Mucosa of descending colon (tissue), 3 donors: ENCODE measurements at places on chromosomes 11 and 22.
A peak's percentile ranks its signal among the peaks of the same experiment; 100 is the strongest.

DNA sequence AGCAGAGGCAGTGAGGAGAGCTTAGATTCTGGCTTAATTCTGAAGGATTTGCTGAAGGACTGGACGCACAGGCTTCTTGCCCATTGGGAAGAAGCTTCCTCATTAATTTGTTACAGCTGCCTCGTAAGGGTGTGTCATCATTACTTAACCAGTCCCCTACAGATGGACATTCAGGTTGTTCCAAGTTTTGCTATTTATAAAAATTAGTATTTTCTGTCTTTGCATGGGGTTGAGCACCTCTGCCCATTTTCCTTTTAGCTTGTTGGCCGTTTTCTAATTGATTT lies 38.1 kb downstream of the CAPN1 start:
- DNase-seq, result no peak

GRCh38 chr11:75743711-75744563 lies 24.6 kb upstream of the DGAT2 start:
- no peak for DNase-seq

GRCh38 chr11:73429121-73429750 lies 53.0 kb downstream of the RELT start:
- DNase-seq, result no peak

GRCh38 chr22:38753948-38754750 lies 1.6 kb downstream of the SUN2 start:
- peak; percentile 70 for DNase-seq

GRCh38 chr22:42587588-42588175 lies 27.0 kb downstream of the POLDIP3 start:
- no peak for DNase-seq
